ENCODE measurements at places on chromosomes 11 and 22. TPM values are rescaled to one million over a fixed set of nuclear protein-coding genes. Genes with fewer than 3 reads are reported as not detected.
A peak's percentile ranks its signal among the peaks of the same experiment; 100 is the strongest.

C22orf42 gene
- not detected for polyA plus RNA-seq

KLHDC7B gene
- 8.1 TPM for polyA plus RNA-seq

NXPE1 gene
- polyA plus RNA-seq: not detected

UCP3 gene
- polyA plus RNA-seq: 0.52 TPM

FAM89B gene
- 98.6 TPM for polyA plus RNA-seq

VSIG2 gene
- not detected for polyA plus RNA-seq

IGSF22 gene
- polyA plus RNA-seq: not detected

GRCh38 chr11:59678813-59679165 lies 10.0 kb upstream of the PATL1 start:
- no peak for DNase-seq

GRCh38 chr11:65766535-65766934 lies 14.2 kb downstream of the AP5B1 start:
- DNase-seq: no peak

DNA sequence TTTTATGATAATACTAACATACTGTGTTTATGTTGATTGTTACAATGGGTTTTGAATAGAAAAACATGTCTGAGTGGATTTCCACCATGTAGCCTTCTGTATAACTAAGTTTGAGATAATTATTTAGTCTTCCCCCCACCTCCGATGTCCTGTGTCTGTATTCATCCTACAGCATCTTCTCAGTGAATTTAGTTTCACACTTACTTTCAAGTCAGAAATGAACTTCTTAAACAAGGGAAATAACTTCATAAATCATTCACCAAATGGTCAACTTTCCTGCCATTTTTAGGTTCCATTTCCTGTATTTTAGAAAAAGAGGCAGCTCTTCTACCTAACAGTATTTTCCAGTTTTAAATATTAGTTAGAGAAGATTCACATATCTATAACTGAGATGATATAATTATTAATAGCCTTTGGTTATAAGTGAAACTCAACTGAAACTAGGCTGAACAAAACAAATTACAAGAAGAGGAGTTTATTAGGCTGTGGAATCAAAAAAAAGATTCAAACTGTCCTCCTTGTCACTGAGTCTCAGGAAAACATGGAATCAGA lies 3.5 kb downstream of the OR51B5 start:
- no peak for DNase-seq

DNA sequence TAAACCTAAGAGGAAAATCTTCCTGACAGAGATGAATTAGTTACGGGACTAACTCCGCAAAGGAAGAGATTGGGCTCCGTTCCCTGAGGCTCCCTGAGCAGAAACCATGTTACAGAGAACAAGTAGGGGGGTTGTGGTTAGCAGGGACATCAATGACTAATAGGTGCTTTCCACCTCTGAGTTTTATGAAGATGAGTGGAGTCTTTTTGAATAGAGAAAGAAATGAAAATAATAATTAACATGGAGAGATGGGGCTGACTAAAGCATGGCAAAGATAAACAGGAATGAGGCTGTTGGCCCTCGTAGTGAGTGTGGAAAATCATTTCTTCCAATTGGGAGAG lies 47.5 kb upstream of the PICALM start:
- peak; percentile 18 for DNase-seq

DNA sequence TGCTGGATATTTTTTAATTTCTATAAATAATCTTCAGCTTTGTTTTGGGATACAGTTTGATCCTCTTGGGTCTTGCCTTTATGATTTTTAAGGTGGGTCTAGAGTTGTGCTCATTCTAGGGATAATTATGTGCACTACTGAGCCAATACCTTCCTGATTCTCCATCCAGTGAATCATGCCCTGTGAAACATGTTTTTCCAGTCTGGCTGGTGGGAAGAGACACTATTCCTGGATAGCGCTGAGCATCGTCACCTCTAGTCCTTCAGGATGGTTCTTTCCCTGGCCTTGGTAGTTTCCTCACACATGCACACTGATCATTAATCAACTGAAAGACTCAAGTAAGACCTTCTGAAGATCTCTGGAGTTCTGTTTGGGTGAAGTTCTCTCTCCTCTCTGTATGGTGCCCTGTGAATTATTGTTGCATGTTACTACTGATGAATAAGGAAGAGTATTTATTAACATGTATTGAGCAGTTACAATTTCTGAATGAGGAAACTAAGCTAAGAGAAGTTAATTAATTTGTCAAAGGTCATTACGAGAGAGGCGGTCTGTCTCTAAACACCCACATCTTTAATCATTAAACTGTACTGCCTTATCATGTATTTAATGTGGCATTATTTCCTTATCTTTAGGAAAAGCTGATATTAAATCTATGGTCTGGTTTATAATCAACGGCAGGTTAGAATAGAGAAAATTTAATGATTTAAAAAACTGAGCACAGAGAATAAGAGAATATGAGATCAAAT lies 39.1 kb upstream of the LIPT2 start:
- DNase-seq: no peak

- DNase-seq: no peak
Measured at GRCh38 chr11:103079833-103080232, 12.1 kb downstream of the DCUN1D5 start.

DNA sequence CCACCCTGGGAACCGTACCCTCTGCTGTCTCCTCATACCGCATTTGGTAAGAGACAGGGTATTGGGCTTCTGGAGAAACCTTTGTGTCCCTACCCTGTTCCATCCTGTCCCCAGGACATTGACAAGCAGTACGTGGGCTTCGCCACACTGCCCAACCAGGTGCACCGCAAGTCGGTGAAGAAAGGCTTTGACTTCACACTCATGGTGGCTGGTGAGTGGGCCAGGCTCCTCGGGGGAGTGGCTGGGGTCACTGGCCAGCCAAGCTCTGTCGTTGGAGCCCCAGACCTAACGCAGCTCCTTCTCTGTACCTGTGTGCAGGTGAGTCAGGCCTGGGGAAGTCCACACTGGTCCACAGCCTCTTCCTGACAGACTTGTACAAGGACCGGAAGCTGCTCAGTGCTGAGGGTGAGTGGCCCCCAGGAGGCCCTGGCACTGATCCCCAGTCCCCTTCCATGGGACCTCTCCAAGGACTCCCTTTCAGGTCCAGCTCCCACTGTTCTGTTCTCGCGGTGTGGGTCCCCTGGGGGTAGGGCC lies 3.8 kb upstream of the GP1BB start:
- no peak for DNase-seq

DNA sequence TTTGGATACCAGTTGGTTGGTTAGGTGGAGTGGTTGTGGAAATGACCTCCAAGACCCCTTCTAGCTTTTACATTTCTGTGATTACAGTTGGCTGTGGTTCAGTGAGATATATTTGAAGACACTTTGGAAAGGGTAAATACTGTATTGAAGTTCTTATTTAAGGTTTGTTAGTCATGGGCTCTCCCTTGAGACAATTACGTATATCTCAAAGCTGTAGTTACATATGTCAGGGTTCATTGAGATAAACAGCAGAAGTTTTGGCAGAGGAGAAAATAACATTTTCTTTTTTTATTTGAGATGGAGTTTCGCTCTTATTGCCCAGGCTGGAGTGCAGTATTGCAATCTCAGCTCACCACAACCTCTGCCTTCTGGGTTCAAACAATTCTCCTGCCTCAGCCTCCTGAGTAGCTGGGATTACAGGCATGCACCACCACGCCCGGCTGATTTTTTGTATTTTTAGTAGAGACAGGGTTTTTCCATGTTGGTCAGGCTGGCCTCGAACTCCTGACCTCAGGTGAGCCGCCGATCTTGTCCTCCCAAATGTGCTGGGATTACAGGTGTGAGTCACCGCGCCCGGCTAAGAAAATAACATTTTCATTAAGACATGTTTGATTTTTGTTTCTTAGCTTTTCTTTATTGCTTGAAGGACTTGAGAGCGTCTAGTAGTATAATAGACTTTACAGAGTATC lies 1.9 kb downstream of the RNF121 start:
- no peak for DNase-seq

DNA sequence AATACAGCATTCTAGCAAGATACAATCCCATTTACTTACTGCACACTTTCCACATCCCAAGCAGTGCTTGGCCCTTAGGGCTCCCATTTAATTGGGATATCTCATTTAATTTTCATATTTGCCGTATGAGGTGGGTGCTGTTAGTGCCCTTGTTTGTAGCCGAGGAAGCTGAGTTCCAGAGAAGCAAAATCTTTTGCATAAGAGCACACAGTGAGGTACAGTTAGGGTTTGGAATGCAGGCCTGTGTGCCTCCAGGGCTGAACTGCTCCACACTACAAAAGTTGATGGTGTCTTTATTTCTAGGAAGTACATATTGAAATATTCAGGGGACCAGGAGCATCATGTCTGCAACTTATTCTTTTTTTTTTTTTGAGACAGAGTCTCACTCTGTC lies 15.5 kb upstream of the TIMP3 start:
- DNase-seq: no peak

Data from immature natural killer cell (primary cell).